T-helper 2 cell (primary cell): ENCODE measurements at places on chromosomes 5 and 9.

DNA sequence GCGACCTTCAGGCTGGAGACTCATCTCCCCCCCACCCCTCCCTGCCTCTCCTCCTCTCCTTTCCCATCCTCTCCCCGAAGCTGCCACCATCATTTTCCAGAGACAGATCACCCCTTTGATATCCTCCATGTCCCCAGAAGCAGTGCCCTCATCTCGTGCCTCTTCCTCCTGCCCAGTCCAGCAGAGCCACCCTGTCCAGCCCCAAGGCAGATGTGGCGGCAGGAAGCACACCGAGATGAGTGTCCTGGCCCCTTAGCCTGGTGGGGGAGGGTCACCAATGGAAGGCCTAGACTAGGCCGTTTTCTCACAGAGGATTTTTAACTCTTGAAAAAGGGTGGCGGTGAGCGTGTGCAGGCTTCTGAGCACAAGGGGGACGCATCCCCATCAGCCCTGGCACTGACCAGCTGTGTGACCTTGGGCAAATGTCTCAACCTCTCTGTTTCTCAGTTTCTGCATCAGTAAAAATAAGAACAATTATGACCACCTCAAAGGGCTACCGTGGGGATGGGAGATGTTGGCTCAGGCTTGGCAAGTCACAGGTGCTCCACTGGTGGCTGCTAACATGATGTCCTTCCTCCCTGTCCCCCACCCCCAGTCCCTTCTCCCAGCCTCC, 48.9 kb downstream of the SARDH start:
- no peak for DNase-seq

GRCh38 chr5:5132234-5132633, 7.9 kb upstream of the ADAMTS16 start:
- no peak for DNase-seq

DNA sequence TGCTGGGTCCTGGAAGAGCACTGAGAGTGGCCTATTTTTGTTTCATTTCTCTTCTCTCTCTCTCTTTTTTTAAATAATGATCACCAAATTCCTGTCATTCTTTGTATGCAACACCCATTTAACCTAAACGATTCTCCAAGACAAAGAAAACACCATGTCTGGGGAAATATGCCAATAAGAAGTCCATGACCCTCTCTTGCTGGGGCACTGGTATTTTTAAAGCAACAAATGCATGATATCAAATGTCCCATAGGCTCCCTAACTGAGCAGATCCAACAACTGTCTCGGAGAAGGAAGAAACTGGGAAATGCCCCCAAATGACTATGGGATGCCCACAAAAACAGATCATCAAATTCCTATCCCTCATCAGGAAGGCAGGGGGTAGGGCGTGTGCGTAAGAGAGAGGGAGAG, 567.4 kb downstream of the CCDC171 start:
- DNase-seq = no peak

- no peak for DNase-seq
Observed at GRCh38 chr5:73663860-73664240, 37.9 kb downstream of the ARHGEF28 start.

DNA sequence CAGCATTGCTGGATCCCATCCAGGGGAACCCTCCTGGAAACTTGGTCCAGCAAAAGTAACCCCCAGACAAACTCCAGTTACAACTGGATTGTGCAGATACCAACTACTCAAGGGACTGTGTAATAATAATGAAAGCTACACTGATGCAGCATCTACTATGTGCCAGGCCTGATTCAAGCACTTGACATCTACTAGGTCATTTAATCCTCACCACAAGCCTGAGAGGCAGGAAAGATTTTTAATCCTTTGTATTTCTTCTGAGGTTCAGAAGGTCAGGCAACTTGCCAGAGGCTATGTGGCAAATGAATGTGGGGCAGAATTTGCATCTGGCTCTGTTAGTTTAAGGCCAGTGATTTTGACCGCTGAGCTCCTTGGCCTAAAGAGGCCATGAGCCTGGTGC, 29.5 kb upstream of the FOXI1 start:
- no peak for DNase-seq

GRCh38 chr9:120893611-120894307, 16.8 kb upstream of the PHF19 start:
- no peak for DNase-seq

DNA sequence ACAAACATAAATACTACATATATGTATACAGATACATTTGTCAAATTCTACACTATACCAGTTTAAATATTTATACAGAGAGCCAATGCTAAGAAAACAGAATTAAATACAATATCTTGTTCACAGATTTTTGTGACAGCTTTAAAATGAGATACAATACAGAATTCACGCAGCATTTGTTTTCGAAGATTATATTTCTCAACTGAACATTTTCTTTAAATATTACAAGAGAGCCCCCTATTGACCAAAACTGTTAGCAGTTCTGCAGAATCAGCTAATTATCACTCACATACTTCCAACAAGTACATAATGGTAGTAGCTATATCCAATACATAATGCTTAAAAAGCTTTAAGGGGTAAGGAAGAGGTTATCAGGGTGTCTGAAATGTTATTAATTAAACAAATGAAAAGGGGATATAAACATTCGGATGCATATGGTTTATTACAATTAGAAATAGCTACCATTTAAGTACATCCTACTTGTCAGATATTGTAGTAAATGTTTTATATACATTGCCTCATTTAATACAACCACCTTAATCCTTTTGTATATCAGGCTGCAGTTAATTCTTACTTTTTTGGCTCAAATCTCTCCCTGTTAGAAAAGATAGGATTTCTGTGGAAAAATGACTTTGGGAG, 31.7 kb downstream of the ZDHHC21 start:
- peak; percentile 19 for DNase-seq

- DNase-seq = no peak
Observed at GRCh38 chr5:158979749-158980521, 119.8 kb downstream of the EBF1 start.

- no peak for DNase-seq
Observed at GRCh38 chr9:89558948-89559347, 45.9 kb upstream of the GADD45G start.

DNA sequence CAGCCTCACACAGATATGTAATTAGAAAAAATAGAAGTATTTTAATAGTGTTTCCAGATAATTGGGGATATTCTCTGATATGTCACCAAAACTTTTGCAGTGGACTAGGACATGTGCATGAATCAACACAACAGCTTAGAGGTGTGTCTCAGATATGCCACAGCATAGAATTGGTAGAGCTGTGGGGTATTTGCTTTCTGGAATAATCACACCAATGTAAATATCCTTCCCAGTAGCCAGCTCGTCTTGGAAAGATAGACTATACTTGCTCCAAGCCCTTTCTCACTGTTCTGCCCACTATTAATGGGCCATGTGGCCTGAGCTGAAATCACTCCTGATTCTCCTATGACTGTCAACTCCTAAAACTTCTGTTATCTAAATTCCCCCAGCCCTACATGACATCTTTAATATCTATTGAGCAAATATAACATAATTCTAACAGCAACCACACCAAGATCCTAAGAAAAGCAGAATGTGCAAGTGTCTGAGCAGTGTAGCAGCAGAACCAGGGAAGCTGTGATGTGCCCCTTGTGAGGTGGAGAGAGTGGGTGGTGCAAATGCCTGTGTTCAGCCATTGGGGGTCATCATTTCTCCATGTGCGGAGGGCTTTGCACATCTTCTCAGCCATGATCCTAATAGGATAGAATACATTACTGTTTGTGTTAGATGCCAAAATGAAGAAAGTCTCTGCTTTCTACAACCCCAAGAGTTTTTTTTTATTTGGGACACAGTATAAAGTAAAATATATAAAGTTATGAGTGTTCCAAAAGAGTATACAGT, 65.0 kb downstream of the MELK start:
- DNase-seq = no peak

DNA sequence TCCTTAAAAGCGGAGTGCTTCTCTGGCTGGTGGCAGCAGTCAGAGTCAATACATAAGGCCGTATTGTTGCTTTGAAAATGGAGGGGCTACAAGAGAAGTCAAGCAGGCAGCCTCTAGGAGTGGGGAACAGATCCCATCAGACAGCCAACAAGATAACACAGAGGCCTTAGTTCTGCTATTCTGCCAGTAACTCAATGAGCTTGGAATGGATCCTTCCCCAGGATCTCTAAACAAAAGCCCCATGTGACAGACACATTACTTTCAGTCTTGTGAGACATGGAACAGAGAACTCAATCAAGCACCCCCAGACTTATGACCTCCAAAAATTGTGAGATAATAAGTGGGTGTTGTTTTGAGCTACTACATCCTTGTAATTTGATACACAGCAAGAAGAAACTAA, 158.6 kb downstream of the RFX3 start:
- no peak for DNase-seq

- DNase-seq = no peak
Observed at GRCh38 chr5:153480401-153480800, 10.1 kb upstream of the GRIA1 start.

DNA sequence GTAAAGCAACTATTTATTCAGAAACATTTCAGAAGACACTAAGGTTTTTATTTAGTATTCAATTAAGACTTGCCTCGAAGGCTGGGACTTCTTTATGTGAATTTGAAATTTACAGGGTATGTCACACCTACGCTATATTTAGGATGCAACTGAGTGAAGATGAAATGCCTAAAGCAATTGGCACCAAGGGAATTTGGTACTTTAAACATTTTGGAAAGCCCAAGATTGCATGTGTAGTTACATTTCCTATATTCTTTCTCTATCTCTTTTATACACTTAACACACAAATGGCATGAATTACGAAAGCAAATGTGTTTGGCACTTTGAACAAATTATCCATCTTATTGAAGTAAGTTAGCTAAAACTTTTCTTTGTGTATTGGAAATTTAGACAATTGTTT, 633.3 kb downstream of the PDE4D start:
- DNase-seq = no peak

GRCh38 chr5:95113489-95113888, 171.4 kb downstream of the MCTP1 start:
- DNase-seq = no peak

DNA sequence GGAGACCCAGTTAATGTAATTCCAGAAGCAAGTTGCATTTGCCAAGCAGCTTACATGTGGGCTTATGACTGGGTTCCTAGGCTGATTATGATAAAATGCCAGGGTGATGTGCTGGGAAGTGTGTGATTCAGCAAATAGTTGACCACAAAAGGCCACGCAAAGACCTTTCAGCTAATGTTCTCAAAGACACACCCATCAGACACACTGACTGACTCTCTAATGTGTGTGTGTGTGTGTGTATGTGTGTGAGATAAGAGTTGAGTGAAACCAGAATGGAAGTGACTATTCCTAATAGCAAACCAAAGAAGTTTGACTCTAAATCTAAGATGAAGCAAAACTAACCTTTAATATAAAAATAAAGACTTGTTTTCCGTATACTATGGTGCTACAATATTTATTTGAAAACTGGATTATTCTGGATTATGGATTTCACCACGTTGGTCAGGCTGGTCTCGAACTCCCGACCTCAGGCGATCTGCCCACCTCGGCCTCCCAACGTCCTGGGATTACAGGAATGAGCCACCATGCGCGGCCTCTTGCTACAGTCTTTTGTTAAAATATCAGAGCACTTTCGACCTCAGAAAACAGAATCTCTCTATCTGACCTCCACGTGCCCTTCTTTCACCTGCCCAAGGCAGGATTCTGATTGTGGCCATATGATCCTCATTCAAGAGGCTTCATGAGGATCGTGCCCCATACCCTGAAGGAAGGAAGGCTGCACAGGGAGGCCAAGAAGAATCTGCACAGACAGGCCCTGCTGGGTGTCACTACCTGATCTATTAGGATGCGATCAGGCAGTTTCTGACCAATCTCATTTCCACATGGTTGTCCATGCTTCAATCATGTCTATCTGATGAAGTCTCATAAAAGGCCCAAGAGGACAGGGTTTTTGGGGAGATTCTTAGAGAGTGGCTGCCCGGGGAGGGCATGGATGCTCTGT, 75.6 kb downstream of the USP20 start:
- DNase-seq = no peak

GRCh38 chr9:92965061-92965758, 17.9 kb downstream of the FGD3 start:
- peak; percentile 75 for DNase-seq

GRCh38 chr5:115850744-115851416, 9.1 kb downstream of the AP3S1 start:
- no peak for DNase-seq

DNA sequence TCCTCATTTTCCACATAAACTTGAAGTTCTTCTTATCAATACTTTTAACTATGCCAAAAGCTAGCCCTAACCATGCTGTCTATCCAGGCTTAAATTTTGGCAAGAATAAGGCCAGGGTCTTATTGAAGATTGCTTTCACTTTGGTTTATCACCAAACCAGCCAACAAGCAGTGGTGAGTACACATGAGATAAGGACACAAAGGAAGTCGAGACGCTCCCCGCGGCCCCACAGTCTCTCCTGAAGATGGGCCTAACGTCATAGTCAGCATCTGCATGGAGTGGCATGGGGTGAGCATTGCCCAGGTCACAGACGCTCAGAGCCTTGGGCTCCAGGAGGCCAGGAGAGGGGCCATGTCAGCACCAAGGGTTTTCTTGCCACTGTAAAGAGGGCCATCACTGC, 80.3 kb downstream of the ATPSCKMT start:
- DNase-seq = no peak

- DNase-seq = no peak
Observed at GRCh38 chr5:91983869-91984268, 600.8 kb upstream of the ARRDC3 start.

DNA sequence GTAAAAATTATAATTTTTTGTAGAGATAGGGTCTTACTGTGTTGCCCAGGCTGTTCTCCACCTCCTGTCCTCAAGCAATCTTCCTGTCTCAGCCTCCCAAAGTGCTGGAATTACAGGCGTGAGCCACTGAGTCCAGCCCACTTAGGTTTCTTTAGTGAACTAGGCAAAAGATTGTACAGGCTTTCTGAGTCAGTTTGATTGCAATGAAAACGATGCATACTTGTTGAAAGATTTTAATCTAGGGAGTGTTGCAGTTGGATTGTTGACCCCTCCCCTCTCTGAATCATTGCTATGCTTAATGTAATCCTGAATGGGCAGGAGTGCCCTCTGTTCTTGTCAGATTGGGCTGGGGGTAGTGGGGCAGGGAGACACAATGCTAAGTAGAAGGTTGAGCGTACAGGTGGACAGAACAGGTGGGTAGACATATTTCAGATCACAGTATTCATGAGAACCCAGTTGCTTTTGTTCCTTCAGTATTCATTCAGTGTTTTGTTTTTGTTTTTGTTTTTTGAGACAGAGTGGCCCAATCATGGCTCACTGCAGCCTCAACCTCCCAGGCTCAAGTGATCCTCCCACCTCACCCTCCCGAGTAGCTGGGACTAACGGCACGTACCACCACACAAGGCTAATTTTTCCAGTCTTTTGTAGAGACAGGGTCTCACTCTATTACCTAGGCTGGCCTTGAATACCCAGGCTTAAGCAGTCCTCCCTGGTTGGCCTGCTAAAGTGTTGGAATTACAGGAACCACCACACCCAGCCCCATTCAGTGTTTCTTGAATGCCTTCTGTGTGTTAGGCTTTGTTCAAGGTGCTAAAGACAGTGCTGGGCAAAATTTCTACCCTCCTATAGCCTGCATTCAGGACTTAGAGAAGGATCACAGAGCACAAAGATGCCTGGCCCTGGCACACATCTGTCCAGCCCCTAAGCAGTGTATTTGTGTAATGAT, 70.1 kb downstream of the KIAA1958 start:
- no peak for DNase-seq

GRCh38 chr9:19306568-19306967, 73.5 kb downstream of the RPS6 start:
- no peak for DNase-seq
